ENCODE measurements at places on chromosomes 4 and X. TPM values are rescaled to one million over a fixed set of nuclear protein-coding genes. Genes with fewer than 3 reads are reported as not detected.

Gene ANKRD37
- polyA plus RNA-seq: 10.7 TPM

Gene KCND1
- 2.2 TPM for polyA plus RNA-seq

Gene F11
- polyA plus RNA-seq: 4.1 TPM

Gene ETDC
- not detected for polyA plus RNA-seq

Gene MAGEA1
- not detected for polyA plus RNA-seq

Gene ETDA
- polyA plus RNA-seq: not detected

Gene KDM5C
- polyA plus RNA-seq: 78.0 TPM

Gene CXCL10
- polyA plus RNA-seq: 4.9 TPM

Gene NSG1
- polyA plus RNA-seq: 2.5 TPM

Gene PDE5A
- polyA plus RNA-seq: 42.8 TPM

Gene CXCL6
- 0.12 TPM for polyA plus RNA-seq

DNA sequence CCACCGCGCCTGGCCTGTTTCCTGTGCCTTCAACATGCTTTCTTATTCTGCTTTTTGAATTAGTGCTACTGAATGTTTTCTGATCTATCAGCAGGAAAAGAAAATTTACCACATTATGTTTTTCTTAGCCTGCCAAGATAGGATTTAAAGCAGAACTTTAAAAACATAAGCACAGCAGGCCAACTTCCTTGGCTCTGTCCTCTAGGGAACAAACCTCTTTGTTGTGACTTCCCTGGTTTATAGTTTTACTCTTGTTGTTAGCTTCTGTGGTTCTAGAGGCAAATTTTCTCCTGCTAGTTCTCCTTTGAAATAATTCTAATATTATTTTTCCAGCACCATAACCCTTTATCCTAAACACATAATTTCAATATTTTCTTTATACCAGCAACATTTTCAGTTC is 605.1 kb downstream of the ADGRL3 start:
- no peak for DNase-seq

GRCh38 chr4:188976644-188977115 is 837.4 kb downstream of the TRIML1 start:
- peak; percentile 24 for DNase-seq

DNA sequence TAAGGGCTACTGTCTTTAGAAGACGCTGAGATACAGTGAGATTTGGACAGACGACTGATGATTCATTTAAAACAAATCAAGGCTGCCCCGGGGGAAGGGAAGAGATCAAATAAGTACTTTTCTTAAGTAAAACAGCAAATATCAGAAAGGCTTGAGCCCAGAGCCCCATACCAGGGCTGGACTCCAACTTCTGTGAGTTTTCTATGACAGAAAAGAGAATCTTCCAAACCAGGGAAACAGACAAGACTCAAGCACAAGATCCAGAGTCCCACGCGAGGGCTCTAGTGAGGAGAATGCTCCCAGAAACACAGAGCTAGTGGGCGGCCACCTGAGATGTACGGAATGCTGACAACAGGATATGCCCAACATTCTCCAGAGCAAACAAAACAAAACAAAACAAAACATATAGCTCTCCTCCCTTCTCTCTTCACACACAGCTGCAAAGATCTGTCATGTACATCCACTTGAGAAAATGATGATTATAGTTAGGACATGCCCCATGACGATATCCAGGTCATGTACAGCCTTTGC is 13.1 kb downstream of the ACSL1 start:
- no peak for DNase-seq

DNA sequence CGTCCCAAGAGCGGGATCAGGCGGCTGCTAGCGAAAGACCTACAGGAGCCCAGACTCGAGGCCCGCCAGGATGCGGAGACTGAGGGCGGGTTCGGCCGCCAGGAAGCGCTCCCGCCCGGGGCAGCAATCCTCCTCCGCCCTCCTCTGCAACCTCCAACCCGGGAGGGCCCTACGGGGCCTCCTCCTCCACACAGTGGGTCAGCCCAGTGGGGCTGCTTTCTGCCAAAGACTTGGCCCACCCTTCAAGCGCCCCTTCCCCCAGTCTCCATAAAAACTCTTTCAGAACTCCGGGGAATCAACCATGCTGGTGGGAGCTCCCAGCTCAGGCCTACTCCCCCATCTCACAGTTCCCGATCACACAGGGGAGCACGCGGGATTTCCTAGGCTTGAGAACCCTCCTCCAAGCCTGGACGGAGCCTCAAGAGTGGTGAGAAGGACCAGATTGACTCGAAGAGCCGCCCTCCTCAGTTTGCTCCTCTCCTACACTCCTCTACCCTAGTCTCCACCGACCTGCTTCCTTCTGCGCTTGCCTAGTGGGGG is 77.5 kb downstream of the RLIM start:
- DNase-seq: peak; percentile 64

DNA sequence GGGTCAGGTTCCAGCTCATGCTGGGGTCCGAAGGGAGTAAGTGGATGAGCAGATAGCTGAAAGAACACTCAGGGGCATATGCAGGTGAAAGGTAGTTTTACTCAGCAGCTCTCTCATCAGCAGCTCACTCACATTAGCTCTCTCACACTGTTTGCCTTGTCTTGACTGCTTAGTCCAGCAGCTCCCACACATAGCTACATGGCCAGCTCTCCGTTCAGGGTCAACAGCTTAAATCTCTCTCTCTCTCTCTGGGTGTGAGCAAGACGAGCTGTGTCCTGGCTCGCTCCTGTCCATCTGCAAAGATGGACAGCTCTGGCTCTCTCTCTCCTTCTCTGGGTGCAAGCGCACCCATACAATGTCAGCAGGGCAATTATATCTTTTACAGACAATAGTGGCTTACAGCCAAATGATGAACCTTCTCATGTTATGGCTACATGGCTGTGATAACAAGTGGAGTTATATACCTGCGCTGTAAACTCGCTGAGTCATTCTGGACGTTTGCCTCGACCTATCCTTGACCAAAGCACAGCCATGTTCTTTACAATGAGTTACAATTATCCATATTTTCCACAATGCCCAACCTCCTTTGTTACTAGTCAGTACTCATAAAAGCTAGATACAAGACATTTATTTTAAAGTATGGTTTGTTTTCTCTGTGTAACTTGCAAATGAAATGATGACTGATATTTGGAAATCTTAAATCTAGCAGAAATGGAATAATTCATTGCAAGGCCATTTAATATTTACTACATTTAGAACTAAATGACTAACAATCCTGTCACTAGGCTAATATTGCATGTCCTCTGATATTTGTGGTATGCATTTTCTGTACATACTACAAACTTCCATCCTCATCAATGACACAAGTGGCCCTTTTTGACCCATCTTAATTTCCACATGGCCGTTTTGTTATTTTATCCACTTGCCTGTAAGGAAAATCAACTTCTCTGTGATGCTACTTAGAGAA is 9.3 kb downstream of the PAPSS1 start:
- DNase-seq: no peak

- DNase-seq: no peak
Measured at GRCh38 chr4:123397144-123398065, 810 bp downstream of the SPRY1 start.

DNA sequence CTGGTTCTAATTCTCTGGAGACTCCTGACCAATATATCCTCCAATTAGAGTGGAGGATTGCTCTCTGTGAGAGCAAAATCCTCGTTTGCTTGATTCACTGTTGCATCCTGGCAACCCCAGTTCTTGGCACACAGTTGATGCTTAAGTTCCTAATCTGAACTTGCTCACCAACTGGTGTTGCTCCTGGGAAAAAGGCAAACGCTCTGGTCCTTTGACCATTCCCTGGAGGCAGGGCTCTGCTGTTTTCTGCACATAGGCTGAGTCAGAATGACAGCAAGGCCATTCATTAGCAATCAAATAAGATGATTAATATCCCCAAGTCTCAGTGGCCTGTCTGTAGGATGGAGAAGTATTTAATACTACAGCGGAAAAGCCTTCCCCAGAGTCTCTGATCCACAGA is 172.7 kb upstream of the TBC1D9 start:
- DNase-seq: no peak

DNA sequence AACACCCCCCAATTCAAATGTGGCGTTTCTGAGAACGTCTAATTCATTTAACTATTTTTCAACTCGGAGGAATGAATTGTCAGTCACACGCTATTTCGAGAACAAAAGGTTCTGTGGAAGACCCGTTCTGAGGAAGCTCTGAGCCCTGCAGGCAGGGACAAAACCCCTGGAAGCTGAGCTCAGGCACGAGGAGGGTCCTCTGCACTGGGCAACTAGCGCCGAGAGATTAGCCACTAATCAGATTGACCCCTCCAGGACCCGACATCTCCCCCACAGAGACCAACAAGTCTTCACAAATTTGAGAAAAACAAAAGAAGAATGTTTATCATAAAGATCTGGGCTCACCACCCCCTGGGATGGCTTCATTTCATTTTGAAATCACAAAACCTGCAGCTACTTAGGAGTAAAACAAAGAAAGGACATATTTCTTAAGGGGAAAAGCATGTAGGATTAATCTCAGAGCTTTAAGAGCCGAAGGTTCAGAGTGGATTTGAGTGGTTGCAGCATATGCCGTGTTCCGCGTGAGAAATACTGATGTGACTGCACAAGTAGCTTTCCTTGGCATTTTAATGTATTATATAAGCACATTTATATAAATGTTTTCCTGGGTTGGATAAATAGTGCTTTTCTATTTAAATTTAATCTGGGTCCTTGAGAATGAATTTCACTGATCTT is 41.8 kb downstream of the ADRA2C start:
- no peak for DNase-seq

GRCh38 chrX:123167621-123168020 is 16.5 kb upstream of the GRIA3 start:
- DNase-seq: no peak

DNA sequence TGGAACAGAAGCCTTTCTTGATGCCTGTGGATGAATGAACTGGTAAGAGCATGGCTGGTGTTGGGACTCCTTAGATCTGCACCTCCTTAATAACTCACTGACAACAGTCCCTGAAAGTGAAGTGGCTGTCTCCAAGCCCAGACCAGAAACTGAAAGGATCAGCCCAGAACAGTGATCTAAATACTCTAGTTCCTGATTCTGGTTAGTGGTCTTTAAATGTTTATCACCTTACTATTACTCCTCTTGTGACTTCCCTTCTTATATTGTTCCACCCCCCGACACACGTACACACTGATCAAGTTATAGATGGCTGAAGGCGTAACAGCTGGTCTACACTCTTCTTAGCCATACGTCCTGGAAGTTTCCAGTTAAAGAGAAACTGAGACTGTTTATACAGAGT is 33.8 kb upstream of the ARMCX2 start:
- DNase-seq: no peak

- DNase-seq: no peak
Measured at GRCh38 chr4:53711926-53712325, 120.6 kb upstream of the LNX1 start.

DNA sequence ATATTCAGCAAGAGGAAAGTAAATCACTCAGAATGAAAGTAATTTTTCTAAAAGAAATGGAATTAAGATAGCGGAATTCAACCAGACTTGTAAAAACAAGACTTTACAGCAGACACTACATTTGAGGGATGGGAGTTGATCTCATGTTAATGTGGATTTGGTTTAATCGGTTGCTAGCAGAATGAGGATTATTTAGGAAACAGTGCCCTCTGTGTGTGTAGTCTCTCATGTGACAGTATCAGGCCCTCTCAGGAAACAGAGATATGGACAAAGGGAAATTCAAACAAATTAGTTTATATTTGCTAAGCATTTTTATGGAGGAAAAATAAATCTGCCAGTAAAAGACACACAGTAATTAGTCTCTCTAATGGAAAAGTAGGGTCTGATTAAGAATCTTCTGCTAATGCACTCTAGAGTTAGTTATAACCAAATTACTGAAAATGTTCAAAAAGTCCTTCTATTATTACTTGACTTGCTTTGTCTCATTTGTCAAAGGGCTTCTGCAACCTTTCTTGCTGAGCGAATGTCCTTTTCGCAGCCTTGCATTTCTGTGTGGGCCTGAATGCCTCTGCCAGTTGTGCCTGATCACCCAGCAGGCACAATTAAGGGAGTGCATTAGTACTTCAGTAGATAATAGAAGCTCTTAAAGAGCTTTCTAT is 1282.3 kb upstream of the TENM3 start:
- DNase-seq: no peak

DNA sequence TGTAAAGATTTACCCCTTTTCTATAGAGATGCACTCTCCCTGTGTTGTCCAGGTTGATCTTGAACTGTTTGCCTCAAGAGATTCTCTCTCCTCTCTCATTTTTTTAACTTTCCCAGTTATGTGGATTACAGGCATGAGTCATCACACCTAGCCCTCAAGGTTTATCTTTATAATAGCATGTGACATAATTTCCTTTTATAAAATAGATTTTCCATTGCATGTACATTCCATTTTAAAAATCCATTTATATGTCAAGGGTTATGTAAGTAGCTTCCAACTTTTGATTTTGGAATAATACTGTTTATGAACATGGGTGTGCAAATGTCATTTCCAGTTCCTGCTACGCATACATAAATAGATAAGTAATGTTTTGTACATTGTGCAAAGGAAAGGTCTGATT is 20.6 kb downstream of the ZNF721 start:
- DNase-seq: no peak

DNA sequence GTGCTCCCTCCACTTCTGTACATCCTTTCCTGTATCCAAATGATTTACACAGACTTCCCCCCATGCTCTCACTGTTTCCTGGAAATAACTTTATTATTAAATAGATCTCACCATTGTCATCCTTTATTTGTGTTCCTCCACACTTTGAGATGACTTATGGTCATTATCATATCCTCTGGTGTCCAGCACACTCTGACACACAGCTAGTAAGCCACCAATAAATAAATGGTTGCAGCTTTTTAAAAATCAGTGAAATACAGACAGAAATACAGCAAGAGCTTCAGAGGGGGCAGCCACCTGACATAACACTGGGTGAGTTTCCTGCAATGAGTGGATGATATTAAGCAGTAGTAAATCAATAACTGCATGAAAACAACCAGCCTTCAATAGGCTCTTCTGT is 2036.4 kb upstream of the AGA start:
- DNase-seq: no peak

DNA sequence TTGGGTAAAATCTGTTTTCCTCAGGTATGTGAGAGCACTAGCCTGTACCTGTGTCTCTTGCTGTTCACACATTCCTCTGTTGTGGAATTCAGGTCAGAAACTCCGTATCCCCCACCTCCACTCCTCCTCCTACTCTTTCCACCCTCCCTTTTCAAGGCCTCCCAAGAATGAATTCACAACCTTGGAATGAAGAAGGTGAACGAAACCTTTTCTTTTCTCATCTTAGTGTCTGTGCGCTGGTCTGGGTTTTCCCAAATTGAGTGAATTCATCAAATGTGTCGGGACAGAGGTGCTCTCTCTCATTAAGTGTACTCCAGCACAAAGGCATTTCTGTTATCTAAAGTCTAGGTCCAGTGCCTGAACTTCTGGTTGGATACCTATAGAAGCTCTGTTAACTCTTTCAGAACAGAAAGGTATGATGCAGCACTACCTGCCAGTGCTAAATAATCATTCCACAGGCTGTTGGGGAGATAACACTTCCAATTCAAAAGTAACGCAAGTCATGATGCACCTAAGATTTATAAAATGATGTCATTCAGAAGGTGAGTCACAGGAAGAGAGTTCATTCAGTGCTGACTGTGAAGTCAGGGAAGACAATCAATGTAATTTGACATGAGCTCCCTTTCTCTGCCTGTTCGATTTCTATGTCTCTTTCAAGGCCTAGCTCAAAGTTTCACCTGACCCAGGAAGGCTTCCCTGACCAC is 41.9 kb downstream of the COL4A6 start:
- no peak for DNase-seq
